CD4-positive, alpha-beta T cell treated with Interleukin-1 beta for 1 hour (primary cell): ENCODE measurements at places on chromosomes 11 and 22.
A peak's percentile ranks its signal among the peaks of the same experiment; 100 is the strongest.

- DNase-seq = no peak
Measured at GRCh38 chr11:46616551-46617133, 385 bp downstream of the HARBI1 start.

- DNase-seq = no peak
Measured at GRCh38 chr11:86489442-86489841, 114.8 kb downstream of the CCDC81 start.

DNA sequence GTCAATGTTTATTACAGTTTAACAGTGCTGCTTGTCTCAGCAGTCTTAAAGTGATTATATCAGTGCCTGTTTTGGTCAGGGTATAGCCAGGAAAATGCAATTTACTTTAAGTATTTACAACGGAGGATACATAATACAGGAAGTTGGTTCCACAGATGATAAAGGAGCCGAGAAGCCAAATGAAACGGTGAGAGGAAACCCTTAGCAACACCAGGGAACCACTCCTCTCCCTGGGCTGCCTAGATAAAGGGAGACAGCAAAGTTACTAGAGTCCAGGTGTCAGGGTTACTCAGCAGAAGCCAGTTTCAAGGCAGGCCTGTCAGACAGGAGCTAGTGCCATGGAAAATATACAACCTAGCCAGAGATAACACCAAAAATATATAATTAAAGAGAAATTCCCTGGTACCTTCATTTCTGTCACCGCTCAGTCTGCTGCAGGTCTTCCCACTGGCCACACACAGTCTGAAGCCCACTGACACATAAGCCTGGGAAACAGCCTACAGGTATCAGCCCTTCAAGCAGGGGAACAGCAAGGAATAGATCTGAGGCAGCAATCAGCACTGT lies 55.5 kb downstream of the FAM76B start:
- DNase-seq = no peak

- DNase-seq = peak; percentile 73
Measured at GRCh38 chr11:63478896-63479295, 12.1 kb downstream of the PLAAT5 start.

DNA sequence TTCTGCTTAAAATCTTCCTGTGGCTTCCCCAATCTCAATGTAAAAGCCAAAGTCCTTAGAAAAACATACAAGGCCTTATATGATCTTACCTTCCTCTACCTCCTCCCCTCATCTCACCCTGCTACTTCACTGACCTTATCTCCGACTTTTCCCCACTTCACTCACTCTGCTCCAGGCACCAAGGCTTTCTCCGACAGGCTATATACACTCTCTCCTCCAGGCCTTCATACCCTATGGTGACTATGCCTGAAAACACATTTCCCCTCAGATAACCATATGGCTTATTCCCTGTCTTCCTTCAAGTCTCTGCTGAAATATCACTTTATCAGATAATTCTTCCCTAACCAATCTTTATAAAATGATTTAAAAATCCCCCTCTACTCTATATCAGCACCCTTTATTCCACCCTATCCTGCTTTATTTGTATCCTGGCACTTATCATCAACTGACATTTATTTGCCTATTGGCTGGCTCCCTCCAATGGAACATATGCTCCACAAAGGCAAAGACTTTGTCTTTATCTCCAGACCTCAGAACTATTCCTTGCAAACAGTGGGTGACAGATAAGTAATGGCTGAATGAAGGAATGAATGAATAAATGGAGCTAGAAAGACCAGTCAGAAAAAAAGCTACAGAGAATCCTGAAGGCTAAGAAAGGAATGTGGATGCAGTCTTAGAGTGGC lies 52.7 kb downstream of the PAK1 start:
- no peak for DNase-seq

GRCh38 chr11:19110295-19110694 lies 6.7 kb upstream of the ZDHHC13 start:
- no peak for DNase-seq

DNA sequence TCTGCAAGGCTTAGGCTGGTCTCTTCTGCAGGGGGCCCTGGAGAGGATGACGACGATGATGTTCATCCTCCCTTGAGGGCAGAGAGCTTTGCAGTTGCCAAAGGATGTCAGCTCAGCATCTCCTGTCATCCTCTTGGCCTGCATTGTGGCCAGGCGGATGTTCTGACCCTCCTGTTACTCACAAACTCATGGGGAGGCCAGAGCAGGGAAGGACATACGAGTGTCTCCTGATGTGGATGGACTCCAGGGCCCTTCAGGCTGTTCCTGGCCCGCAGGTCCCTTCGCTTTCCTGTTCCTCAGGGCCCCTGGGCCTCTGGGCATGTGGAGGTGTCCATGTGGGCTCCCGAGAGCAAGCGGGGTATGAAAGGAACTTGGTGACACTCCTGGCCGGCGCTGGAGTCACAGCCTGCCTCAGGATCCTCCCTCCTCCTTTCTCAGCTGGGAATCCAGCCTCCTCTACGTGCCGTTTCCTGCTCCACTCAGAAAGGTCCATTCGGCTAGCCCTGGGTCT lies 8.5 kb downstream of the ADORA2A start:
- DNase-seq = no peak

DNA sequence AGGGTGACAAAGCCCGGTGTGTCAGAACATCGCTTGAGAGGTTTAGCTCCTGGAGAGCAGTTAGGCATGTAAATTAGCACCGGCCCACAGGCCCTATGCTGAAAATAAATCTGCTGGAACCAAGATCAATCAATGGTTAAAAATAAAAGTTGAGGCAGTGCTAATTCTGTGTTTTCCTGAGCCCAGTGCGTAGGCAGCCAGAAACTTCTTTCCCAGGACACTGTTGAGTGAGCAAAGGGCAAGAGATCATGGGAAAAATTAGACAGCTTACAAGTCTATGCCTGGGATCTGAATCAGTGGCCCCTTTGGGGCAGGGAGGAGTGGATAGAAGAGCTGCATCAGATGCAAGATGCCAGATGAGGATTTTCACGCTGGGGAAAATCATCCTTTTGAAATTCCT lies 539.2 kb downstream of the BUD13 start:
- no peak for DNase-seq

- no peak for DNase-seq
Measured at GRCh38 chr22:49538006-49538405, 289.7 kb downstream of the BRD1 start.

DNA sequence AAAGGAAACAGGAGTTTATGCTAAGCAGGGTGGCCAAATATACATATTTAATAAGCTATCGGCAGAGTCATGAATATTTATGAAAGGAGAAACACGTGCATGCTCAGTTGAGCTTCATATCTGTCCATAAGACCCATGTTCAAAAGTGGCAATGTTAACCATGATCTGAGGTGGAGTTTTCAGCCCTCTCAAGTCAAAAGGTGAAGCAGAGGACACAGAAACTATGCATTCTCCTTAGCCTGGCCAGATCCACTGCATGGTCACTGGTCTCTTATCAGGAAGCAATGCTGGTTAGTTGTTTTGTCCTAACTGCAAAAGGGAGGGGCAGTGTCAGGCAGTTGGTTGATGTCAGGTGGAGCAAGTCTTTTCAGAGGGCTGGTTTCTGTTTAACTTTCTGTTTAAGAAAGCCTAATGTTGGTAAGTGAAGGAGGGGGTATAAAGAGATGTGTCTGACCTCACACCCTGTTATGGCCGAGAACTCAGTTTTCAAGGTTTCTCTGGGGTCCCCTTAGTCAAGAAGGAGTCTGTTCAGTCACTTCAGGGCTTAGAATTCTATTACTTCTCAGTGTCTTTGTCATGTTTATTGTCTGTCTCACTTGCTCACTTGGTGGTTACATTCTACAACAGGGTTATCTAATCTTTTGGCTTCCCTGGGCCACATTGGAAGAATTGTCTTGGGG lies 5.5 kb upstream of the SELENOH start:
- no peak for DNase-seq

DNA sequence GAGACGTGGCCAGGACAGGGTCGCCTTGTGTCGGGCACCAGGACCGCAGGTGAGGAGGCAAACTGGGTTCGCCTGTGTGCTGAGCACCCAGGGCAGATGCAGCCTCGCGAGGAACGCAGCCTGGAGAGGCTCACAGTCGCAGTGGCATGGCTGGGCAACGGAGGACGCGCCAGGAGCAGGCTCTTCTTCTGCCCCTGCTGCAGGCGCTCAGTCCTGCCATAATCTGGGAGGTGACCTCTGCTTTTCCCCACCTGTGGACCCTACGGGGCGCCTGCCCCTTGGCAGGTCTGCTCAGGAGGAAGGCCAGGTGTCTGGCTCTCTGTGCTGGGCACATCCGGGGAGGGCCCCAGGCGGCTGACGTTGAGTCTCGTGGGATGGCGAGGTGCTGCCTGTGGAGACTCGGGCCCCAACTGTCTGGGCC lies 1136.2 kb downstream of the BRD1 start:
- no peak for DNase-seq

DNA sequence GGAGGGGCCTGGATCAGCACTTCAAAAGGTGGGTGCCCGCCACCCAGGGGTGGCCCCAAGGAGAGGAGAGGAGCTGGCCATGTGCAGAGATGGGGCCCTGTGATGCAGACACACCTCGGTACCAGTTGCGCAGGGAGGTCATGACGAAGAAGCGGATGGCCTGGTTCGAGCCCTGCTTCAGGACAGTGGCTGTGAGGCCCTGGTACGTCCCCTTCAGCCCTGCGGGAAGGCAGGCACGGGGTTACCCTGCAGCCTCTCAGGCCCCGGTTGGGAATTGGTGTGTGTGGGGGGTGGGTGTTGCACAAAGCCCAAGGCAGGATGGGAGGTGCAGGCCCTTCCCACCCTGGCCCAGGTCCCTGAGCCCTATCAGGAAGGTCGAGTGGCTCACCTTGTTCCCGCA lies 1.8 kb downstream of the SLC25A1 start:
- DNase-seq = no peak

DNA sequence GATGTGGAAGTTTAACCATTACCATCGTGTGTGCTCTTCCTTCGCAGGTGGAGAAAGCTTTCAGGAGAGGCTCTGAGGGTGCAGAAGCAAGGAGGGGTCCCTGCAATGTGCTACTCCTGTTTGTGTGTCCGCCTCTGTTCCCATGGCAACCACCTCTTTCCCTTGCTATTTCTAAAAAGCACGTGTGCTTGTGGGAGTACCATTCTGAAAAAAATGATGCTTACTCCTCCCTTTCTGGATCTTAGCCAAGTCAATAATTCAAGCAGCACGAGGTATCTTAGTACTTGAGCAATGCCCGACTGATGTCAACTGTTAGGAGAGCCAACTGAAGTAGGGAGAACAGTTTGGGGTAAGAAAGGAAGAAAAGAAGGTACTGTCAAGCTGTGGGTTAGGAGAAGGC lies 628.7 kb downstream of the NTM start:
- no peak for DNase-seq

GRCh38 chr11:123362941-123363340 lies 67.1 kb upstream of the GRAMD1B start:
- no peak for DNase-seq

- DNase-seq = no peak
Measured at GRCh38 chr11:117010808-117011540, 87.3 kb downstream of the SIK3 start.

DNA sequence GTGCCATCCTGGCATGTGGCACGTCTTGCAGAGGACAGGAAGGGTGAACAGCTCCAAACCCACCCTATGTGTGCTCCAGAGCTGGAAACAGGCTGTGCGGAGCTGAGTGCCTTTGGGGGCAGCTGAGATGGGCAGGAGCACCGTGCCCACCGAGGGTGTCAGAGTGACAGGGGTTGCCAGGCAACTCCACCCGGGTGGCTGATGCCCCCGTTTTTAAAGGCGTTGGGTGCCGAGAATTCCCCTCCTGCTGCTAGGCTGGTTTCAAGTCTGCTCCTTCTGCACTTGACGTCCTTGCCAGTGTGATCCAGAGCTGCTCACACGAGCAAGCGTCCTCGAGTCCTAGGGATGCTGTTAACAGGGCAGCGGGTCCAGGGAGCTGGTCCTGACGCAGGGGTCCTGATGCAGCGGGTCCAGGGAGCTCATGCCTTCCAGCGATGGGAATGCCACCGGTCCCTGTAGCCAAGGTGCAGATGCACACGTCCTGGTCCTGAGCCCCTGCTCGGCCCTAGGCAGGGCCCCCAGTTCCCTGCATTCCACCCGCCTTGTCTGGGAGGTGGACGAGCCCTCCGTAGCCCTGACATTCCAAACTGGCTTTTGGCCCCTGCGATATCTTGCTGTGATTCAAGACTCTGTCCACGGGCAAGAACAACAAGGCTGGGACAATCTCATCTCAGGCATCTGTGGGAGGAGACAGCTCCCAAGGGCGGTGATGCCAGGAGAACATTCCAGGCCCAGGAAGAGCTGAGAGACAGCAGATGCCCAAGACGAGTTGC lies 4.9 kb downstream of the KCNQ1 start:
- DNase-seq = no peak

DNA sequence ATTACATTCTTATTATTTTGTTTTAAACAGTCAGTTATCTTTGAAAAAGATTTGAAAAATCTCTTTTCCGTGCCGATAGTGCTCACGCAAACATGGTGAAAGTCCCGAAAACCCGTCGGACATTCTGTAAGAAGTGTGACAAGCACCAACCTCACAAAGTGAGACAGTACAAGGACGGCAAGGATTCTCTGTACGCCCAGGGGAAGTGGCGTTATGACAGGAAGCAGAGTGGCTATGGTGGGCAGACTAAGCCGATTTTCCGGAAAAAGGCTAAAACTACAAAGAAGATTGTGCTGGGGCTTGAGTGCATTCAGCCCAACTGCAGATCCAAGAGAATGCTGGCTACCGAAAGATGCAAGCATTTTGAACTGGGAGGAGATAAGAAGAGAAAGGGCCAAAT lies 28.7 kb upstream of the CTSD start:
- no peak for DNase-seq

DNA sequence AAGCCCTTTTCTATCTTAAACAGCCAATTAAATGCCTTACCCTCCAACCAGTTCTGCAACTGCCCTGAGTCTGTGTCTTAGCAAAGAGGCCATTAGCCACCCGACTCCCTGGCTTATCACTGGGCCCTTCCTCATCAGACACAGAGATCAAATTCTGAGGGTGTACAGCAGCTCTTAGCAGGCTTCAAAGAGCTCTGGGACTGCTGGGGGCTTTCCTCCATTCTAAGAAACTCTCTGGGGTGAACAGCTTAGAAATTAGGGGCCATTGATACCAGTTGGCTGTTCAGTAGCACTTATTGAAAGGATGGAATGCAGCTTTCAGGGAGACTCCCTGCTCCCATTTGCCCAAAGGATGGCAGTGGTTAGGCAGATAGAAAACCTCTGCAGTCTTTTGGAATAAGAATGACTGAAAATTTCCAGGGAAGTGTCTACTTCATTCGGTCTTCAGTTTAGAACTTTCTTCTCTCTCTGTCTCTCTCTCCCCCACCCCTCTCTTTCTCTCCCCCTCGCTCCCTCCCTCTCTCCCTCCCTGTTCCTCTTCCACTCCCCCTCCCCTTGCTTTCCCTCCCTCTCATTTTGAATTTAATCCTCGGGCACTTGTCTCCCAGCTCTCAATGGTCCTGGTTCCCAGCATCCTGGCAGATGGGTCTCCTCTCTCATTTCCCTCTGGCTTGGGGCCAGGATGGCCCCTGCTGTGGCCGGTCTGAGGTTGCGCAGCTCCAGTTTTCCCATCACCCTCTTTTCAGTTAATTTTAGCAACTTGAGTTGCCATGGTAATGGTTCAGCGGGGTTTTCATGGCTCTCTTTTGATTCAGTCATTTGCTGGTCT lies 76.4 kb downstream of the COMMD9 start:
- no peak for DNase-seq

- DNase-seq = peak; percentile 62
Measured at GRCh38 chr22:36486619-36487384, 5.4 kb upstream of the TXN2 start.

GRCh38 chr22:46657996-46658947 lies 38.1 kb downstream of the GRAMD4 start:
- DNase-seq = no peak

- peak; percentile 60 for DNase-seq
Measured at GRCh38 chr11:122843281-122844141, 5.2 kb downstream of the CRTAM start.

- no peak for DNase-seq
Measured at GRCh38 chr11:94271885-94272372, 32.5 kb upstream of the IZUMO1R start.
